Bladder microvascular endothelial cell (primary cell): ENCODE measurements at places on chromosomes 2 and 18. TPM values are rescaled to one million over a fixed set of nuclear protein-coding genes. Genes with fewer than 3 reads are reported as not detected.

Gene TMEM198
- not detected in 2 replicates for total RNA-seq

Gene SIX2
- total RNA-seq: under 0.01 TPM in 1 of 2 replicates, not detected in the other

Gene OTX1
- not detected in 2 replicates for total RNA-seq

Gene AGAP1
- 5.5 and 14.3 TPM in 2 replicates for total RNA-seq

Gene APCDD1
- not detected in 2 replicates for total RNA-seq

Gene CCDC178
- 1.4 and 3.9 TPM in 2 replicates for total RNA-seq

Gene RTP5
- total RNA-seq: not detected in 2 replicates

Gene TTN
- 0.49 and 0.82 TPM in 2 replicates for total RNA-seq

Gene MAT2A
- 37.7 and 139 TPM in 2 replicates for total RNA-seq

Gene KLHL41
- total RNA-seq: under 0.01 and 0.13 TPM in 2 replicates

Gene EMILIN2
- total RNA-seq: 4.0 and 5.8 TPM in 2 replicates

Gene OSGEPL1
- 4.2 and 7.0 TPM in 2 replicates for total RNA-seq

Gene ZNF521
- 48.9 and 142 TPM in 2 replicates for total RNA-seq

Gene RGPD4
- not detected in 2 replicates for total RNA-seq

Gene CHRNG
- not detected in 2 replicates for total RNA-seq

Gene MAP2
- total RNA-seq: 5.0 and 11.3 TPM in 2 replicates

Gene ARHGEF4
- under 0.01 and 1.0 TPM in 2 replicates for total RNA-seq

Gene ADD2
- 4.0 and 4.7 TPM in 2 replicates for total RNA-seq

Gene ACVR1C
- total RNA-seq: under 0.01 TPM in 1 of 2 replicates, not detected in the other

Gene FAM98A
- total RNA-seq: 11.7 and 47.3 TPM in 2 replicates

Gene DNAJC5G
- total RNA-seq: 0.16 and 4.4 TPM in 2 replicates

Gene MOCOS
- 0.19 and 0.32 TPM in 2 replicates for total RNA-seq

Gene PROKR1
- not detected in 2 replicates for total RNA-seq

Gene CROCC2
- not detected in 2 replicates for total RNA-seq

Gene ARL4C
- total RNA-seq: 4.5 and 10.4 TPM in 2 replicates

Gene INHBB
- 0.19 and 6.0 TPM in 2 replicates for total RNA-seq

Gene DSG3
- under 0.01 TPM in 2 replicates for total RNA-seq

Gene ATG9A
- 36.8 and 60.8 TPM in 2 replicates for total RNA-seq

Gene CDH2
- total RNA-seq: 4.7 and 17.4 TPM in 2 replicates

Gene DLX2
- 0.06 TPM in 1 of 2 replicates, not detected in the other for total RNA-seq

Gene PRSS56
- not detected in 2 replicates for total RNA-seq

Gene SERPINB4
- 0.65 TPM in 1 of 2 replicates, not detected in the other for total RNA-seq

Gene RIT2
- not detected in 2 replicates for total RNA-seq

Gene MAB21L4
- total RNA-seq: not detected in 2 replicates

Gene ANO7
- 0.32 and 0.76 TPM in 2 replicates for total RNA-seq

Gene TBR1
- total RNA-seq: under 0.01 TPM in 1 of 2 replicates, not detected in the other

Gene SPTBN1
- total RNA-seq: 498 and 873 TPM in 2 replicates

Gene DYNAP
- not detected in 2 replicates for total RNA-seq

Gene MAPRE2
- 13.4 and 52.4 TPM in 2 replicates for total RNA-seq

Gene CD226
- total RNA-seq: 0.32 and 1.0 TPM in 2 replicates

Gene FN1
- 452 and 3,127 TPM in 2 replicates for total RNA-seq

Gene SERPINB2
- total RNA-seq: 0.13 and 0.16 TPM in 2 replicates

Gene IFIH1
- total RNA-seq: 8.4 and 23.6 TPM in 2 replicates

Gene SP5
- not detected in 2 replicates for total RNA-seq

Gene TEKT4
- not detected in 2 replicates for total RNA-seq

Gene CCDC74B
- 0.65 and 0.94 TPM in 2 replicates for total RNA-seq
